GM12878 (cell line): ENCODE measurements at places on chromosomes 12 and 14. TPM values are rescaled to one million over a fixed set of nuclear protein-coding genes. Genes with fewer than 3 reads are reported as not detected.

DNA sequence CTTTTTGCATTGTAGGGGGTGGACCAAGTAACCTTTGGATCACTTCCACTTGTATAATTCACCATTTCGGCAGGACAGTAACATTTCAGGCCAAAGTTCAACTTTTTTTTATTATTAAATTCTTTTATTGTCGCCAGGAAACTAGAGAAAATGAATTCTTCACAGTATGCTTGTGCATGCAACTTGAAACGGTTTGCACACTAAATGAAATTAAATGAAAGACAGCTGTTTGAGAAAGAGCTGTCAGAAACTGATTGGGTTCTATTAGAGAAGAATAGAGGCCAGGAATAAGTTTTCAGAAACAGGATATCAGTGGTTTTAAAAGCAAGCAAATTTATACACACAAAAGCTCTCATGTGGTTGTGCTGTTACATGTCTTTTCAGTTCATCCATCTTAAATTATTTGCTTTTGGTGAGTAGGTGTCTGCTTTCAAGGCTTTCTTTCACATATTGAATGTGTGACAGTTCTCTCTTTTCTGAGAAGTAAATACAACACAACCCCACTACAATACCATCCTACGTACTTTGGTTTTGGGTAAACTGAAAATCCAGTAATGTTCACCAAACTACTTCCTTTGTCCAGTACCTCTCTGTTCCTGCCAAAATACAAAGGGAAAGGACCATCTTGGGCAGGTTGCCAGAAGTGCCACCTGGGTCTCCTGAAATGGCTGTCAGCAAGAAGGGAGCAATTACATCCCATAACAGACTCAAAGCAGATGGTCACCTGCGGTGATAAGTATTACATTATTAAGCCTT is 291.7 kb downstream of the RAD51B start:
- H3K27ac ChIP-seq = no peak overlapping the region
- peaks cover 3% of the 10 kb centered on the region for H3K4me1 ChIP-seq
- DNase-seq = peak; percentile 21
- H3K36me3 ChIP-seq = no peaks in the 10 kb centered on the region

GRCh38 chr12:124536641-124537040 is 30.8 kb downstream of the NCOR2 start:
- H3K36me3 ChIP-seq = peaks cover 4% of the 10 kb centered on the region; the same call in 1 of the 2 replicates
- peaks cover 10% of the 10 kb centered on the region for H3K4me1 ChIP-seq
- no peak for DNase-seq
- no peaks in the 10 kb centered on the region for H3K27me3 ChIP-seq

GRCh38 chr14:101068313-101069227 is 165.0 kb upstream of the RTL1 start:
- no peaks in the 10 kb centered on the region for H3K36me3 ChIP-seq
- no peaks in the 10 kb centered on the region for H3K4me1 ChIP-seq
- no peak overlapping the region for H3K4me3 ChIP-seq
- H3K27me3 ChIP-seq = no peaks in the 10 kb centered on the region

- no peaks in the 10 kb centered on the region for H3K4me1 ChIP-seq
- H3K4me3 ChIP-seq = no peak overlapping the region
- H3K36me3 ChIP-seq = no peaks in the 10 kb centered on the region
- no peak for DNase-seq
These were observed 89.7 kb downstream of the FGD4 start for GRCh38 chr12:32489070-32489469.

DNA sequence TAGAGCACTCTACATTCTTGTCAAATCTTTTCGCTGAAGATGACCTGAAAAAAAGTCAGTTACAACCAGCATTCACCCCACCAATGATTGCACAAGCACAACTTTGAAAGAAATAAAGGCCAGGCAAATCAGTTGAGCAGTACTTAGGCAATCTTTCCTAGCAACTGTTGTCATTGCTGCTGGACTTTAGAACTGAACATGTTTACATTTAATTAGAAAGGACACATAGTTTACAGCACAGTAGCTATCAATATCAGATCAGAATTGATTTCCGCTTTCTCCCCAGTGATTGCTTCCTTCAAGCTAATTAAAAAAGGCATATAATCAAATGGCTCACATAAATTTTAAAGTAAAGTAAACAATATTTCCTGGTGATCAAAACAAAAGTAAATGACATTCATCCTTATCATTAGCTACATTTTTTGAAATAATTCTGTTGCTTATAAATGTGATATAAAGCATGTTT is 128.4 kb downstream of the FOXA1 start:
- no peaks in the 10 kb centered on the region for H3K4me1 ChIP-seq
- H3K36me3 ChIP-seq = no peaks in the 10 kb centered on the region
- H3K27me3 ChIP-seq = no peaks in the 10 kb centered on the region
- H3K4me3 ChIP-seq = no peak overlapping the region
- no peak overlapping the region for H3K27ac ChIP-seq

DNA sequence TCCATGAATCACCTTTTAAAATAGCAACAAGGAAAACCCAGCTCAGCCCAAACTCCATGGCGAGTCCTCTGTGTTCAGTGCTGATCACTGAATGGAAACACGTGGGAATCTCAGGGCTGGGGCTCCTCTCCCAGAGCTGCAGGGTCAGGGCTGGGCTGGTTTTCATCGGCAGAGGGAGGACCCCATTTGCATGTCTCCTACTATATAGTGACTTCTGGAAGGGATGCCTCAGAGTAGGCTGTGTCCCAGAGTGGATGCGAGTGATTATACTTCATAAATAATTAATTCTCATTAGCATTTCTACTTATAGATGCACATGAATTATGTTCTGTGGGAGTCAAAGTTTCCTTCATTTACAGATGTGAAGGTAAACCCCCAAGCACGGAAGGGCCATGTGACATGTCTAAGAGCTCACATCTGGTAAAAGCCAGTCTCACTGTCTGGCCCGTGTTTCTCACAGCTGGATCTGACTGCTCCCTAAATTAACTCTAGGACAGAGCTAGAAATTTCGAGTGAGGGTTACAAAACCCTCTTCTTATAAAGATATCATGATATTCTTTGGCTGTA is 685.0 kb downstream of the TMEM121 start:
- no peak overlapping the region for H3K27ac ChIP-seq
- H3K4me3 ChIP-seq = no peak overlapping the region
- no peaks in the 10 kb centered on the region for H3K27me3 ChIP-seq
- no peaks in the 10 kb centered on the region for H3K36me3 ChIP-seq
- no peak for DNase-seq

DNA sequence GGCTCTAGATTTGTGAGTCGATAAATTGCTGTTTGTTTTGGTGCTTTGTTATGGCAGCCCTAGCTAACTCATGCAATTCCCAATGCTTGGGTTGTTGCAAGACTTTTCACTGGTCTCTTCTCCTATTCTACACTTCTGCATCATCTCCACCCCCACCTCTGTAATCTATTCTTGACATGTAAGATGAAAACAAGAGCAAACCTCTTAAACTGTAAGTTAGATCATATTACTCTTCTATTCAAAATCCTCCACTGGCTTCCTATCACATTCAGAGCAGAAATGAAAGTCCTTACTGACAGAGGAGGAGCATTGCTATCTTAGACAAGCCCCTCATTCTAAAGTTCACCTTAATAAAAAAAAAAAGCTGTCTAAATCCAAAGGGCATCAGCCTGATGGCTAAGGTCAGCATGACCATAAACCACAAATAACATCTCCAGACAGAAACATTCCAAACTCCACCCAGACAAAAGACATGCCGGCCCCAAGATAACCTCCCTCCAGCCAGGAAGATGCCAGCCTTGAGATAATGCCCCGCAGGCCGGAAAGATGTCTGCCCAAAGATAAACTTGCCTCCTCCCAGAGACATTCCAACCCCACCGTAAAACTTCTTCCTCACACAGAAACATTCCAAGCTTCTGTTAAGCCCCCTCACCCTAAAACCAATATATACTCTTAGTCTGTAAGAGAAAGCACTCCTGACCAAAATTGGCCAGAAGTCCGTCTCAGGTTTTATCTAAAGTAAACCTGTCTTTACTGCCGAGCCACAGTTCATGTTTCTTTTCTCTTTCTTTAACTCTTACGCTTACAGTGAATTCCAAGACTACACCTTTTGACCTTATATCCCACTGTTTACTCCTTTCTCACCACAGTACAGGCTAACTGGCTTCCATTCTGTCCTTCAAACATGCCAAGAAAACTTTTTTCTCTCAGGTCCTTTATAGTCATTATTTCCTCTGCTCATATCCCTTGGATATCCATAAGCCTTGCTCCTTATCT is 308.9 kb downstream of the KCNH5 start:
- H3K36me3 ChIP-seq = no peaks in the 10 kb centered on the region
- H3K27me3 ChIP-seq = no peaks in the 10 kb centered on the region
- H3K27ac ChIP-seq = no peak overlapping the region
- no peak overlapping the region for H3K4me3 ChIP-seq
- no peak for DNase-seq

DNA sequence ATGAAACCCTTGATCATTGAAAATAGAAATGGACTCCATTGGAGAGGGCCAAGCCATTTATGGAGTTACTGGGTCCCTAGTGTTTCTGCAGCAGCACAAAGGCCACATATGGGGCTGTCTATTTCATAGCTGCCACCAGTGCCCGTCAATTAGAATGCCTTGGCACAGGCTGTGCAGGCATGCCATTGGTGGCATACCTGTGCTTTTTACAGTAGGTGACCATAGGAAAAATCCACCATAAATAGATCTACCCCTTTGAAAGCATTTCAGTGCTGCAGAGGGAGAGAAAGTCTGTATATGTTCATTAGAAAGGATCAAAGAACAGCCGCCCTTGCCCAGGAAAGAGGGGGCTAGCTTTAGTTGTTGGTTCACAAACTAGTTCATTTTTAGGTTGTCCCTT is 13.1 kb downstream of the MYBPC1 start:
- H3K4me3 ChIP-seq = no peak overlapping the region
- H3K27ac ChIP-seq = no peak overlapping the region
- no peaks in the 10 kb centered on the region; the same call in 1 of the 2 replicates for H3K27me3 ChIP-seq
- DNase-seq = no peak

DNA sequence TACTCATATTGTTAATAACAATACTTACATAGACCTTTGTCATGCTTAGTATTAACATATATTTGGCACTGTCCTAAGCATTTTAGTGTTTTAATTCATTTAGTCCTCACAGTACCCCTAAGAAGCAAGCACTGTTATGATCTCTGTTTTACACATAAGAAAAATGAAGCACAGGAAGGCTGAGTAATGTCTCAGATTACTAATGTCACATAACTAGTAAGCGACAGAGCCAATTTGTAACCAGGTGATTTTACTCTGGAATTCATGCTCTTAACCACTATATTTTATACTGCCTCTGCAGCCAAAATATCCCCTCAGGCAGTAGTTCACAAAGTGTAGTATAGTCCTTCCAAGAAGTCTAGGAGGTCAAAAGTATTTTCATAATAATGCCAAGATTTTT is 20.3 kb downstream of the TMEM253 start:
- H3K36me3 ChIP-seq = no peaks in the 10 kb centered on the region
- no peak for DNase-seq
- H3K27ac ChIP-seq = no peak overlapping the region
- no peaks in the 10 kb centered on the region for H3K4me1 ChIP-seq
- no peaks in the 10 kb centered on the region; the same call in none of the 2 replicates for H3K27me3 ChIP-seq

- no peak overlapping the region for H3K4me3 ChIP-seq
- no peaks in the 10 kb centered on the region for H3K4me1 ChIP-seq
- no peak overlapping the region for H3K27ac ChIP-seq
- no peaks in the 10 kb centered on the region for H3K36me3 ChIP-seq
- no peak for DNase-seq
These were observed 164.1 kb upstream of the DIO3 start for GRCh38 chr14:101397206-101397605.

GRCh38 chr12:52235001-52235764 is 2.1 kb downstream of the KRT7 start:
- no peak overlapping the region for H3K27ac ChIP-seq
- no peaks in the 10 kb centered on the region for H3K4me1 ChIP-seq
- H3K4me3 ChIP-seq = no peak overlapping the region
- DNase-seq = no peak
- H3K27me3 ChIP-seq = peaks cover 14% of the 10 kb centered on the region
- H3K36me3 ChIP-seq = no peaks in the 10 kb centered on the region

DNA sequence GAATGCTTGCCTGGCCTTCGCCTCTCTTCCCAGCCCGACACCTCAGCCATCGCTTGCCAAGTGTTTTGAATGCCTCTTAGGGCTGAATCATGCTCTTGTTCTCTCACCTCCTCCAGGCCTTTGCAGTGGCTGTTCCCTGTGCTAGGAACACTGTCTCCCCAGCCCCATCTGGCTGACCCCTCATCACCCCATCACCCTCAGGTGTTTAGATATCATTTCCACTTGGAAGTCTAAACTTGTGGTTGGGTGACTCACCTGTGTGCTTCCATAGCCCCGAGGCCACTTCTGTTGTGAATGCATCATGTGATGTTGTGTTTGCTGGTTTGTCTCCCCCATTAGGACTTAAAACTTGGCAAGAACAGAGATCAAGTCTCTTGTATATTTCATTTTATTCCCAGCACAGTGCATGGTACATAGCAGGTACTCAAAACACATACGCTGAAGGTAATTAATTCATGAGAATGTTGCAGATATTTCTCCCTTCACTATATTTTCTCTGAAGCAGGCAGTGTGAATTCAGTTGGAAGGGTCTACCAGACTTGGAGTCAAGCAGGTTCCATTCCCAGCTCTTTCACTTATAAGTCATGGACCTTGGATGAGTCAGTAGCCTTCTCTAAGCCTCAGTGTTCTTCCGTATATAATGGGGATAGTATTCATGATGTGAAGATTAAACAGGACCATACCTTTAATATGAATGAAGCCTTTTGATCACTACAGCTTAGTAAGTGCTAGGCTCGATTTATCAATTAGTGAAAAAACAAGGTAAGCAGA is 67.8 kb downstream of the HRK start:
- DNase-seq = no peak
- no peaks in the 10 kb centered on the region for H3K27me3 ChIP-seq
- no peak overlapping the region for H3K4me3 ChIP-seq
- H3K36me3 ChIP-seq = no peaks in the 10 kb centered on the region
- H3K27ac ChIP-seq = no peak overlapping the region

B4GALNT3 gene
- 3.1 and 3.8 TPM in 2 replicates for total RNA-seq

KCNMB4 gene
- total RNA-seq = 0.13 and 0.21 TPM in 2 replicates

DHH gene
- total RNA-seq = not detected in 2 replicates

TPH2 gene
- not detected in 2 replicates for total RNA-seq

SLC4A8 gene
- total RNA-seq = 7.7 and 10.7 TPM in 2 replicates

RFLNA gene
- total RNA-seq = not detected in 2 replicates

WNT1 gene
- not detected in 2 replicates for total RNA-seq

BCAT1 gene
- total RNA-seq = 187 and 203 TPM in 2 replicates

PIK3C2G gene
- not detected in 2 replicates for total RNA-seq

PRB2 gene
- total RNA-seq = not detected in 2 replicates

IFNG-AS1 gene
- 1.1 and 1.3 TPM in 2 replicates for total RNA-seq

SERPINA6 gene
- total RNA-seq = 0.24 TPM in 1 of 2 replicates, not detected in the other
